ENCODE measurements at places on chromosomes 2 and 18. TPM values are rescaled to one million over a fixed set of nuclear protein-coding genes. Genes with fewer than 3 reads are reported as not detected.

LIMS3 gene
- 0.91 TPM for total RNA-seq

GRCh38 chr18:75319905-75320304, 107.6 kb downstream of the SMIM21 start:
- no peak for DNase-seq

DNA sequence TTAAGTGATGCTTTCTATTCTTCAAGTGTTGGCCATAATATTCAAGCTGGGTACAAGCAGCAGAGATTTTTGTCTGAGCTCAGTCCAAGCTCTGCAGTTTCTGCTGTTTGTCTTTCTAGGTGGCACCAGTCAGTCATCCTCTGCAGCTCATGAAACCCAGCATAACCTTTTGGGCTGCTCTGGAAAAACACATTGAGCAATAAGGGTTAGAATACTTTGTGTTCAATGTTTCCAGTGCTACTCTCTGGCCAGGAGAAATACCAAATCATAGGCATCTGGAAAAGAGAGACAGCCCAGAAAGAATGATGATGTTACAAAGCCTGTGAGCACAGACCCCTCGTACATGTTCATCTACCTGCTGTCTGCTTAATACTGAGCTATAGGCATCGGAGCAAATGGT, 19.5 kb upstream of the WIPF1 start:
- no peak for DNase-seq

GRCh38 chr2:208092093-208092832, 32.1 kb downstream of the CRYGD start:
- DNase-seq, result no peak

SERPINB2 gene
- 1.7 TPM for total RNA-seq

DNA sequence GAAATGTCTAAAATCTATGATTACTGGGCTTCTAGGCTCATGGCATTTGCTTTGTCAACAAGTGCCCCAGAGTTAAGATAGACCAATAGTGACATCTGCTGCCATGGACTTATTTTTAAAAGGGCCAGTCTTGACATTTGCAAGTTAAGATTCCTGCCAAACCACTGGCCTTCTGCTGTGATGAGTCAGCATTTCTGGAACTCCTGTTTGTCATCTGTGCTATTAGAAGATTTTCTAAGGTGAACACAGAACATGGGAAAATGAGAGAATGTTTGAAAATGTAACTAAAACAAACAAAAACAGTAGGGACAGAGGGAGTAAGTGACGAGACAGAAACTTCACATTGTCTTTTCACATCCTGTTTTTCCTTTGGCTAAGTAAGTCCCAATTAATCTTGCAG, 93.7 kb upstream of the WDR75 start:
- peak; percentile 27 for DNase-seq

DNA sequence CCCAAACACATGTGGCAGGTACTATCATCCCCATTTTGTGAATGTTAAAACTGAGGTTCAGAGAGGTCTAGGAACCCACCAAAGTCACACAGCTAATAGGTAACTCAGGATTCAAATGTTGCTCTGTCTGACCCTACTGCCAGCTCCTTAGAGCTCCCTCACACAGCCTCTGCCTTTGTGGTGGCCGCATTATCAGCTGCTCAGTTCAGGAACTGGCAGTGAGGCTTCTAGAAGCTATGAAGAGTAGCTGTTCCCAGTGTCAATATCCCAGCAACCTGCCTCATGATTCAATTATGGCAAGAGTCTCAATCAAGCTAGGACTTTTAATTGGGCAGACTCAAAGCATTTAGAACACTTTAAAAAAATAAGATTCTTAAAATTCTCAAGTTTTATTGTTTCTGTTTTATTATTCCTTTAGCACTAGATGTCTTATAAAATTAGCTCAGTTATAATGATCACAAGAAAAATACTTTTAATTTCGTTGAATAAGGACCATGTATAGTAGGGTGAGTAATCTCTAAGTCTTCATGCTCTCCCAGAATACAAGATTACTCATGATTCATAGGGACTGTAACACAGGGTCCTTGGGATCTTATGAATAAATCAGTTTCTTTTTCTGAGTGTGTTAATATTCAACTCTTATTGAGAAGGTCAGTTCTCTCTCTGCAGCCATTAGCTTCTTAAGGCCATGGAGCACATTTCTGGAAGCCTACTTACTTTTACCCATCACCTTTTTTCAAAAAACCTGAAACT, 342.7 kb downstream of the RND3 start:
- DNase-seq, result no peak

RAB6C gene
- not detected for total RNA-seq

DNA sequence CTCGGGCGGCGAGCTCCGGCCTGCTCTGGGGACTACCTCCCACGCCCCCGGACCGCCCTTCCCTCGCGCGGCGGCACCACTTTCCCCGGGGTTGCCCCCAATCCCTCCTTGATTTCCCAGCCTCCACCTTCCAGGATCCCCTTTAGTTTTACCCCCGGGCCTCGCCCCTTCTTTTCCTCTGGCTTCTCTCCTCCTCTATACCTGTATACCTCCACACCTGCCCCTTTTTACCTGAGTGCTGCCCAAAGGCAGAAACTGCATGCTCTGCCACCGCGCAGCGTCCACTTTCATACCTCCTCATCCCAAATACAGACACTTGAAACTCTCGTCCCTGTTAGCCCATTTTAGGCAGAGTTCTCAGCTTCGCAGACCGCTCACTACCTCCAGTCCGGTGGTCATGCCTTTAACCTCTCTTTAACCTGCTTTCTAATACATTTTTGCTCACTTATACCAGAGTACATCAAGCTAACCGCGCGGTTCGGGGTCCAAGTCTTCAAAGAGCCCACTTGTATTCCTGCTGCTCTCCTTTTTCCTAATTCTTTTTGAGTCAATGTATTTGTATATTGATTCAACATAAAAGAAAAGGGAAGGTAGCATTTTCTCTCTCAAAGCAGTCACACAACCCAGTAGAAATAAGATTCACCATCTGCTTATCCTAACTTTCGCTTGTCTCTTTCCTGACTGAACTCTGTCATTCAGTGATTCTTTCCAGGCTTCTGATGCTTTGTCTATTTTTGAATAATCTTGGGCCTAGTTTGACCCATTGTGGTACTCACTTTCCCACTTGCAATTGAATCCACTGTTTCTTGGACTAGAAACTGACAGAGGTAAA, 901 bp downstream of the SPOPL start:
- DNase-seq, result peak; percentile 9

- no peak for DNase-seq
Observed at GRCh38 chr2:57884281-57884680, 162.3 kb upstream of the VRK2 start.

DNA sequence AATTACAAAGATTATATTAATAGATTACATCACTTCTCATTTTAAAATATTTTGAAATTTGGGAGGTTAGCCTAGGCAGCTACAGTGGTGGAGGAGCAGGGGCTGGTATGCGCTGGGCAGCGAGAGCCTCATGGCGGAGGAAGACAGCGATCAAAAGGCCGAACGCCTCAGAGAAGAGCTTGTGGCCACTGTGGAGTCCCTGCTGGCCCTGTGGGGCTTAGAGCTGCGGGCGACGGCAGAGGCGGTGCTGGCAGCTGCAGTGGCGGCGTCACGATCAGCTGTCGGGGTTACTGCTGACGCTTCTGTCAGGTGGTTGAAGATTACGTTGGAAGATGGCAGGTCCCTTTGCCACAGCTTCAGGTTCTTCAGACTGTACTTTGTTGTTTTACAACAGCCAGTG, 87.4 kb downstream of the ROCK2 start:
- DNase-seq, result no peak

- no peak for DNase-seq
Observed at GRCh38 chr18:23912356-23912755, 102.2 kb upstream of the TTC39C start.

- DNase-seq, result no peak
Observed at GRCh38 chr2:118050386-118050785, 36.5 kb upstream of the CCDC93 start.

DNA sequence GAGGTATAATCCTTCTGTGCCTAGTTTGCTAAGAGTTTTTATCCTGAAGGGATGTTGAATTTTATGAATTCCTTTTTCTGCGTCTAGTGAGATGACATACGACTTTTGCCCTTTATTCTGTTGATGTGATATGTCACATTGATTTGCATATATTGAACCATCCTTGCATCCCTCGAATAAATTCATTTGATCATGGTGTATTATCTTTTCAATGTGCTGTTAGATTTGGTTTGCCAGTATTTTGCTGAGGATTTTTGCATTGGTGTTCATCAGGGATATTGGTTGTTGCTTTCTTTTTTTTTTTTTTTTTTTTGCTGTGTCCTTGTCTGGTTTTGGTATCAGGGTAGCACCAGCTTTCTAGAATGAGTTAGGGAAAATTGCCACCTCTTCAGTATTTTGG, 9.1 kb downstream of the GCC2 start:
- DNase-seq, result no peak

SH3BP4 gene
- total RNA-seq, result 0.18 TPM

FBLN7 gene
- total RNA-seq, result 2.2 TPM

DNA sequence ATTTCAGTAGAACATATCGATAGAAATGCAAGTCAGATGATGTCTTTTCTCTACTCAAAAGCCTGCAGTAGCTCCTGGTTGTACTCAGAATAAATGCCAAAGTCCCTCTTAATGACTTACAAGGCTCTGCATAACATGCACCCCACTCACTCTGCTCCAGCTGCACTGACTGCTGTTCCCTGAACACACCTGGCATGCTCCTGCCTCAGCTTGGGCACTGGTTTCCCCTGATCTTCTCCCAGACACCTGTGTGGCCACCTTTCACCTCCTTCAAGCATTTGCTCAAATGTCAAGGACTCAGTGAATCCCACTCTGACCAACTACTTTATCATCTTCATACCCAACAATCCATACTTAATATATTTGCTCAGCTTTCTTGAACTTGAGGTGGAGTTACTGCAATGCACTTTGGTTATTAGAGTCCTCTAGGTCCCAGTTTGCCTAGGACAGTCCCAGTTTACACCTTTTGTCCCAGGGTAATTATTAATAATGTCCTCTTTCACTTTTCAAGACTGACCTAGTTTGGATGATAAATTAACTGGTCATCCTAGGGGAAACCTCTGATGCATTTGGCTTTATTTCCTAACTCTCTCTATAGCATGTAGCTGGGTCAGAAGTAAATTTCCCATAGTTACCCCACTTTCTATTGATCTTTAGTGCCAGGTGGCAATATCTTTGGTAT, 44.1 kb downstream of the ACAA2 start:
- no peak for DNase-seq

TCF4 gene
- 0.18 TPM for total RNA-seq

DNA sequence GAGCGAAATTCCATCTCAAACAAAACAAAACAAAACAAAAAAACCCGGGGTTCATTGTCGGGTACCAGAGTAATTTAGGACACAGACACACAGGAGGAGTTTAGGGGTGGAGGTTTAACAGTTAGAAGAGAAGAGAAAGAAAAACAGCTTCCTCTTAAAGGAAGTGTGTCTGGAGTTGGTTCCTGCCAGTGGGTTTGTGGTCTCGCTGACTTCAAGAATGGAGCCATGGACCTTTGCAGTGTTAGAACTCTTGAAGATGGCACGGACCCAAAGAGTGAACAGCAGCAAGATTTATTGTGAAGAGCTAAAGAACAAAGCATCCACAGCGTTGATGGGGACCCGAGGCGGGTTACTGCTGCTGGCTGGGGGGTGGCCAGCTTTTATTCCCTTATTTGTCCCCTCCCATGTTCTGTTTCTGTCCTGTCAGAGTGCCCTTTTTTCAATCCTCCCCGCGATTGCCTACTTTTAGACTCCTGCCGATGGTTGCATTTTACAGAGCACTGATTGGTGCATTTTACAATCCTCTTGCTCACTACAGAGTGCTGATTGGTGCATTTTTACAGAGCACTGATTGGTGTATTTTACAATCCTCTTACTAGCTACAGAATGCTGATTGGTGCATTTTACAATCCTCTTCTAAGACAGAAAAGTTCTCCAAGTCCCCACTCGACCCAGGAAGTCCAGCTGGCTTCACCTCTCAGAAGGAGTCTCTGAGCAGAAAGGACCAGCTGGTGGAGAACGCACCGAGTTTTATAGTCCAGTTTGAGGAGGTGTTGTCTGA, 28.7 kb upstream of the ATP8B1 start:
- no peak for DNase-seq

CDK5R2 gene
- total RNA-seq, result not detected

DNA sequence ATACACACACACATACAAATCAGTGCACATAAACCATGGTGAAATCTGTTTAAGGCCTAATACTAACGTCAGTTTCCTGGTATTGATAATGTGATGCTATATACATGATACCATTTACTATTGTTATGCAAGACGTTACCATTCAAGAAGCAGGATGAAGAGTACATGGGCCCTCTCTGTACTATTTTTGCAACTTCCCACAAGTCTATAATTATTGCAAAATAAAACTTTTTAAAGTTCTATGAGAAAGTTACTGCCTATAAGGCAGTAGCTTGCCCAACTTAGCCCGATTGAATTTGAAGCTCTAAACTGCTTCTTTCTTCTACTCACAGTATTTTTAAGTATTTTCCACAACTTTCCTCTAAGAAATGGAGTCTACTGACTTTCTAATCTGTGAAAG, 74.0 kb downstream of the BCL2 start:
- no peak for DNase-seq

ANO7 gene
- 0.86 TPM for total RNA-seq

DNA sequence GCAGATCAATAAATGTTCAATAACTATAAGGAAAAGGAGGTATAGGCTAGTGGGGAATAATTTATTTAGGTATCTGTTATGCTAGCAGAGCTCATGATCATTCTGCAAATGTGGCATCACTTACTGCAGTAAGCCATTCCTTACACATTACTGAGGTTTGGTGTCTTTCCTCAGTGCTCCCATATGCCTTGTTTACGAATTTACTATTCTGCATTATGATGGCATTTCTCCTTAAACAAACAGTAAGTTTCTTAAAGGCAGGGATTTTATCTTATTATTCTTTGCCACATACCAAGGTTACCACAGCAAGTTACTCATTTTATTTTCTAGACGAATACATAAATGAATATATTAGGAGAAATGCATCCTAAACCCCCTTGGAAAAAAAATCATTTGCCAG, 88.4 kb downstream of the DSEL start:
- no peak for DNase-seq

GRCh38 chr2:215356334-215356947, 44.6 kb downstream of the ATIC start:
- no peak for DNase-seq

Measured in CD8-positive, alpha-beta memory T cell (primary cell).